ENCODE measurements at places on chromosomes 1 and 21. TPM values are rescaled to one million over a fixed set of nuclear protein-coding genes. Genes with fewer than 3 reads are reported as not detected.

C4BPB gene
- not detected for total RNA-seq

NEGR1 gene
- 4.1 TPM for total RNA-seq

- H3K4me3 ChIP-seq: no peak overlapping the region
- no peaks in the 10 kb centered on the region for H3K36me3 ChIP-seq
- no peak overlapping the region for H3K27ac ChIP-seq
- no peak for DNase-seq
Observed at GRCh38 chr1:92563457-92564216, 76.9 kb upstream of the GFI1 start.

DNA sequence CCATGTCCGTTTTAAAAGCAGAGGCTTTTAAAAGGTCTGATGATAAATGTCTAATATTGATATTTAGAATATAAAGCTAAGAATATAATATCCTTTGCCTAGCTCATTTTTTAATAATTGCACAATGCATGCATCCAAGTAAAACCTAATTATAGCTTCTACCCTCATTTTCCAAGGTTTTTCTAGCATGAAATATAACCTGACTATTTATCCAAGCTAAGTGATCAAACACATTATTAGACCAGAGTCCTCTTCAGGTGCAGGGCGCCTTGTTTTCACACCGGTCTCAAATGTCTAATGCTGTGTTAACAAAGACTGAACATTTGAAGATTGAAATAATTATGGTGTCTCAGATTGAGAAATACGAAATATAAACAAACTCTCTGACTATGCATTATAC, 648.9 kb upstream of the CXADR start:
- H3K4me1 ChIP-seq: peaks cover 5% of the 10 kb centered on the region
- H3K27ac ChIP-seq: no peak overlapping the region
- no peaks in the 10 kb centered on the region for H3K36me3 ChIP-seq
- no peak overlapping the region for H3K4me3 ChIP-seq
- no peak for DNase-seq
